ENCODE measurements at places on chromosomes 12 and 14.

DNA sequence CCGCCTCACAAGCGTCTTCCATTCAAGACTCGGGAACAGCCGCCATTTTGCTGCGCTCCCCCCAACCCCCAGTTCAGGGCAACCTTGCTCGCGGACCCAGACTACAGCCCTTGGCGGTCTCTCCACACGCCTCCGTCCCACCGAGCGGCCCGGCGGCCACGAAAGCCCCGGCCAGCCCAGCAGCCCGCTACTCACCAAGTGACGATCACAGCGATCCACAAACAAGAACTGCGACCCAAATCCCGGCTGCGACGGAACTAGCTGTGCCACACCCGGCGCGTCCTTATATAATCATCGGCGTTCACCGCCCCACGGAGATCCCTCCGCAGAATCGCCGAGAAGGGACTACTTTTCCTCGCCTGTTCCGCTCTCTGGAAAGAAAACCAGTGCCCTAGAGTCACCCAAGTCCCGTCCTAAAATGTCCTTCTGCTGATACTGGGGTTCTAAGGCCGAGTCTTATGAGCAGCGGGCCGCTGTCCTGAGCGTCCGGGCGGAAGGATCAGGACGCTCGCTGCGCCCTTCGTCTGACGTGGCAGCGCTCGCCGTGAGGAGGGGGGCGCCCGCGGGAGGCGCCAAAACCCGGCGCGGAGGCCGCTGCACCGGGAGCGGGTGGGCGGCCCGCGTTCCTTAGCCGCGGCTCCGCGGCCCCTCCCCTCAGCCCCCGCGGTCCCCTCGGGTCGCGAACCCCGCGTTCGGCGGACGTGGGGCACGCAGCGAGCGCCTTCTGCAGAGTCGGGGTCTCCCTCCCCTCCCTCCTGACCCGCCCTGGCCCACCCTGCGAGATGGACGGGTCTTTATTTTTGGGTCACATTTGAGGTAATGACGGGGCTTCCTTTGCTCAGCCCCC is at the start of gene UBC:
Gene UBC (minus strand): TSS at position 259 of the 847 bp plus-strand sequence. CDS start 879 bp downstream, outside the sequence.
- peak; percentile 84 for DNase-seq

GRCh38 chr12:49598527-49598926 is 6.9 kb downstream of the FAM186B start:
- DNase-seq, result no peak

GRCh38 chr14:20512177-20512905 is 7.0 kb downstream of the RNASE10 start:
- DNase-seq, result peak; percentile 52

DNA sequence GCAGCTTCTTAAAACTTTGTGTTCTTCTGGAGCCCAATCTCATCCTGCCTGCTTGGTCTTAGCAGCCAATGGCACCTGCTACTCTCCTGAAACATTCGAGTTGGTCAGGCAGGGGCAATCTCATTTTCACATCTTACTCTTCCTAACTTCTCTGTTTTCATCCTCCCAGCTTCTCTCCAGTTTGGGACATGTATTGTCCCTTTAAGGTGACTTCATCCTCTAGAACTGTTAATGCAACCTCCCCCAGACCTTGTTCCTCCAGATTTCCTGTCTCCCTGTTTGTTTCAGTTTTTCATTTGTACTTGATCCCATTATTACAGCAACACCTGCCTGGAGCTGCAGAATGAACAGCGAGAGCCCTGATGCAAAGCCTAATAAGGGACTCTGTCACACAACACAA is 31.3 kb downstream of the SERPINA11 start:
- DNase-seq, result no peak

GRCh38 chr12:43550831-43551271 is 1.2 kb downstream of the ADAMTS20 start:
- DNase-seq, result no peak

Data from trophoblast cell (in vitro differentiated cells and primary cell).